ENCODE measurements at places on chromosomes 12 and 14.
A peak's percentile ranks its signal among the peaks of the same experiment; 100 is the strongest.

GRCh38 chr14:21268617-21269251, 508 bp downstream of the HNRNPC start:
- H3K4me1 ChIP-seq: peaks cover 40% of the 10 kb centered on the region
- H3K27me3 ChIP-seq: no peaks in the 10 kb centered on the region
- DNase-seq: no peak
- peak overlapping the region; percentile 98 for H3K27ac ChIP-seq
- H3K4me3 ChIP-seq: peak overlapping the region; percentile 97
- peaks cover 33% of the 10 kb centered on the region for H3K36me3 ChIP-seq

GRCh38 chr12:68222326-68222725, 3.3 kb downstream of the IL26 start:
- no peaks in the 10 kb centered on the region for H3K27me3 ChIP-seq
- no peak for DNase-seq
- H3K4me1 ChIP-seq: no peaks in the 10 kb centered on the region
- H3K27ac ChIP-seq: no peak overlapping the region
- no peak overlapping the region for H3K4me3 ChIP-seq
- H3K36me3 ChIP-seq: no peaks in the 10 kb centered on the region

DNA sequence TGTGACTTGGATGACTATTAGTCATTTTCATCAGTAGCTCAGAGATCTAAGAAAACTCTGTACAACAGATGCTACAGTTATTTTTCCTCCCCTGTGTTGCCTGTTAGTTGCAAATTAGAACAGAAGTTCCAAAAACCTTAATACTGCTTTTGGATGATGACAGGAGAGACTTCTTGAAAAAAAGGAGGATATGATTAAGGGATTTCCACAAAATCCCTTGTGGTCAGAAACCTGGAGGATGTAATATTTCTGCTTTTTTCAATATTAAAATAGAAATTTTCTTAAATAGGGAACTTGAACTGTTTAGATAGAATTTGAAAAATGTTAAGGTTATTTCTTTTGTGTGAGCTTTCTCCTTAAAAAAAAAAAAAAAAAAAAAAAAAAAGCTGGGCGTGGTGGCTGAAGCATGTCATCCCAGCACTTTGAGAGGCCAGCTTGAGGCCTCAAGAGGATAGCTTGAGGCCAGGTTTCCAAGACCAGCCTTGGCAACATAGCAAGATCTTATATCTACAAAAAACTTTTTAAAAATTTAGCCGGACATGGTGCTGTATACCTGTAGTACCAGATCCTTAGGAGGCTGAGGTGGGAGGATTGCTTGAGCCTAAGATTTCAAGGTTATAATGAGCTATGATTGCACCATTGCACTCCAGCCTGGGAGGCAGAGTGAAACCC, 14.1 kb downstream of the CMAS start:
- no peaks in the 10 kb centered on the region for H3K27me3 ChIP-seq
- H3K36me3 ChIP-seq: peaks cover 93% of the 10 kb centered on the region
- no peaks in the 10 kb centered on the region for H3K4me1 ChIP-seq
- H3K4me3 ChIP-seq: no peak overlapping the region

DNA sequence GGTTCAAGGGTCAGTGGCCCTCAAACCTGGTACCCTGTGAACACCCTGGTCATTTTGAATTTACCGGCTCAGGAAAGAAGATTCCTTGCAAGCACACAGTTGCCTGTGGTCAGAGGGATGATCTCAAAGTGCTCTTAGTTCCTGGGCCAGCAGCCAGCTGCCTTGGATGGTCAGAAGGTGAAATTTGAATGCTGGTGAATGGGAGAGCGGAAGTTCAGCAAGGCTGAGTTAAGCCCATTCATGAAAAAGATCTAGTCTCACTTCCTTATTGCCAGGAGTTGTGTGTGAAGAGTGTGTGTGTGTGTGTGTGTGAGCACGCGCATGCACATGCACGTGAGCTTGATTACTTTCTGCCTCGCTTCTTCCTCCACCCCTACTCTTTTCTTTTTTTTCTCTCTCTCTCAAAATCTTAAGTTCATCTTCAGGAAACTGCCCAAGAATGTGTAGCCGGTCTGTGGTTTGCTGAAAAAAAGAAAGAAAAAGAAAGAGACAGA, 155.5 kb upstream of the CCND2 start:
- no peak overlapping the region for H3K27ac ChIP-seq
- no peak overlapping the region for H3K4me3 ChIP-seq
- DNase-seq: peak; percentile 38
- no peaks in the 10 kb centered on the region for H3K36me3 ChIP-seq

DNA sequence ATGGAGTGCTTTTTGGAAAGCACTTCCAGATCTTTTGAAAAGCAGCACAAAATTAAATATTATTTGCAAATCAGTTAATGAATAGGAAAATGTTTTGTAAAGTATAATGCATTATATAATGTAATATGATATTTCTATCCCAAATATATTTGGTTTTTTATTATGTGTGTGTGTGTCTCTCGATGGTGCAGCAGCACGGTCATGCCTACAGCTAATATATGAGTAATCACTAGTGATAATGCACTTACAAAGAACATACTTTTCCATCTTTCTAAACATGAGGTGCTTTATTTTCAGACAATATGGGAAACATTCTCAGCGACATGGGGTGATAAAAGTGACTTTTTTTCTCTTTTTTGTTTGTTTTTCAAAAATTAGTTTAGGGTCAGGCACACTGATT, 1.3 kb upstream of the EEA1 start:
- no peaks in the 10 kb centered on the region for H3K36me3 ChIP-seq
- DNase-seq: no peak
- peak overlapping the region; percentile 94 for H3K27ac ChIP-seq
- peaks cover 27% of the 10 kb centered on the region for H3K4me1 ChIP-seq
- H3K27me3 ChIP-seq: no peaks in the 10 kb centered on the region

GRCh38 chr12:108035372-108035771, 93.7 kb upstream of the WSCD2 start:
- H3K4me3 ChIP-seq: no peak overlapping the region
- no peaks in the 10 kb centered on the region for H3K4me1 ChIP-seq
- DNase-seq: no peak
- no peak overlapping the region for H3K27ac ChIP-seq
- no peaks in the 10 kb centered on the region for H3K27me3 ChIP-seq

DNA sequence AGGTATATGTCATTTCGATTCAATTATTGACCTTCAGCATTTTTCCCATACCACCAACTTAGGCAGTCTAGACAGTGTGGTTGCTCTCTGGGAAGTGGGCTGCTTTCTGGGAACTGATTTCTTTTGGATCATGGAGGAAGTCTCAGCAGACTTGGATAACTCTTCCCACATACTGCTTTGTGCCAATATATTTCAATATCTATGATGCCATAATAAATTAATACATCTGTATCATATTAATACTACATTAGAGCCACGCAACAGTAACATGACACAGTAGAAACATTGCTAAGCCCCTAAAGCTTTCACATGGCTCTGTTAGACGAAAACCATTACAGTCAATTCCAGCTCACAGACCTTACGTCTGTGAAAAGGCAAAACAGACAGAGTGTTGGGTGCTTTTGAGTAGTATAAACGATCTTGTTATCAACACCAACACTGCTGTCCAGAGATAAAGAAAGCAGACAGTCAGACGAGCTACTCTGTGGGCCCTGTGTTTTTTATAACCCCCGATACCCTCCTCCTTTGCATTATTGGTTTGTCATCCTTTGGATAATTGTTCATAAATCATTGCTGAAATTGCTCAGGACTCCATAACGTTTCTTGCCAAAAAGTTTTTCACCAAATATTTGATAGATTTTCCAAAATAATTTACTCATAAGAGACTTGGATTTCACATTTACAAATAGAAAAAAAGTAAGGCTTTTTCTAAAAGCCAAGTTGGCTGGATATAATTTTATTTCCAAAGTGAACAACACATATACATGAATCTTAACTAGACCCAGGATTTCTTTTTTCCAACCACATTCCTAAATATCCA, 439.7 kb downstream of the ADAMTS20 start:
- no peaks in the 10 kb centered on the region for H3K4me1 ChIP-seq
- H3K27me3 ChIP-seq: no peaks in the 10 kb centered on the region
- no peak for DNase-seq
- H3K36me3 ChIP-seq: no peaks in the 10 kb centered on the region
- no peak overlapping the region for H3K27ac ChIP-seq
- H3K4me3 ChIP-seq: no peak overlapping the region

All from psoas muscle (tissue), 8 donors.